Activated T-helper 1 cell treated with anti-CD3 and anti-CD28 coated beads, Interleukin-2, amount 50 U/mL, for 16 hours (primary cell): ENCODE measurements at places on chromosomes 13 and 19.
A peak's percentile ranks its signal among the peaks of the same experiment; 100 is the strongest.

DNA sequence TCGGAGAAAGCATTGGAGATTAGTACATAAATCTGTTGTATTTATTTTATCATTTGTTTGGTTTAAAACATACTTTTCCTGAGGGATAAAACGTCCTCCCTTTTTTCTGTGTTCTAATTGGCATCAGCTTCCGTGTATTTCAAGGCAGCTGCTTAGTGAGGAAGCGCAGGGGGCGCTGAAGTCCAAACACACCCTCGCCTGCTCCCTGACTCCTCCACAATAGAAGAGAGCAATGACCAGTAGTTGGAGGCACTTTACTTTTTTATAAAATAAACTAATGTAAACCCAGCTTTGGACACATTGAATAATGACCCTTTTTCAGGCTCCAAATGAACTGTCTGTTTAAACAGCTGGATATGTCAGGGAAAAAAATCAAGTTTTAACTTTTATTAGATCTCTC is 79.9 kb downstream of the RNASEH2B start:
- DNase-seq: no peak

- no peak for DNase-seq
These were observed 148.6 kb upstream of the ATXN8OS start for GRCh38 chr13:69959046-69959445.

DNA sequence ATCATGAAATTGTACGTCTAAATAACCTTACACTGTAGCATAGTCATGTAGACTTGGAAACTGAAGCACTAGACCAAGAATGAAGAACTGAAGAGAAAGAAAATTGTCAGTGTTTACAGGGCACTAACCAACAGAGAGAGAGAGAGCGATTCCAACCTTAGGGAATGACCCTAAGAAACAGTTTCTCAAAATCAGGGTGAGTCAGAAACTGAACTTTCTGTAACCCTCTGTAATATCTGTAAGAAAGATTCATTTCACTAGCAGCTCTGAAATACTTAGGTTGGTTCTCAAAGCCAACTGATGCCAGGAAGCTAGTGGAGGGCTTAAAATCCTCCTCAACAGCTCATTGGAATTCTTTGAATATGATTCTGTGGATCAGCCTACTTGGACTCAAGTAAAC is 936.9 kb downstream of the EFNB2 start:
- no peak for DNase-seq

- DNase-seq: no peak
These were observed 4.0 kb downstream of the GNA11 start for GRCh38 chr19:3098141-3098514.

- DNase-seq: no peak
These were observed 19.7 kb downstream of the ZNF714 start for GRCh38 chr19:21101521-21102242.

DNA sequence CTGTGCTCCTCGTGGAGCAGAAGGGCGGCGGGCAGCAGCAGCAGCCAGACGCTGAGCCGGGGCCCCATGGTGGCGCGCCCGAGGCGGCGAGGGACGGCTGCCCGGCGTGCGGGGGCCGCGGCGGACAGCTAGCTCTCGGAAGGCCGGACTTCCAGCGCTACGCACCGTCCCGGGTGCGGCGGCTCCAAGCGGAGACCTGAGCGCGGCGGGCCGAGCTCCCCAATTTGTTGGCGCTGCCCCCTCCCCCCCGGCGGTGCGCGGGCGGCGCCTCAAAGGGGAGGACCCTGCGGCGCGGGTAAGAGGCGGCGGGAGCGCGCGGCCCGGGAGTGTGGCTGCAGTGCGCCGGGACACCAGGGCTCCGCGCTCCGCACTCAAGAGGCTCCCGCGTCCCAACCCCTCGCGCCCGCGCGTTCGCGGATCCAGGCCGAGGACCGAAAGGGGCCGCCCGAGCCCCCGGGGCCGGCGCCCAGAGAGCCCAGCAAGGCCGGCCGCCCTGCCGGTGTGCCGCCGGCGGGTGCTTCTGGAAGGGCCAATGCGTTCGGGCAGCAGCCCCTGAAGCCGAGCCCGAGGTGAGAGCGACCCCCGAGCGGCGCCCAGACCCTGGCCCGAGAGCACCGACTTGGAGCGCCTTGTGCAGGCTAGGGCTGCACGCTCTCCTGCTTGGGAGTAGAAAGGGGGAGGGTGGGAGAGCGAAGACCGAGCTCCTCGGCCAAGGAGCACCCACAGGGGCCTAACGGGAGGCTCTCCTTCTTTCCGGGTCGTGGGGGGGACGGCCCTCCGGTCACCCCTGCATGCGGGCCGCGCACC is at the start of the genes COL4A1 and COL4A2:
TSS of gene COL4A1 (minus strand) at position 198 of the 807 bp plus-strand sequence. CDS start at position 68, 130 bp downstream.
TSS of gene COL4A2 (plus strand) at position 325 of the 807 bp plus-strand sequence. CDS start 620 bp downstream, outside the sequence.
- no peak for DNase-seq

- DNase-seq: no peak
These were observed 15.6 kb upstream of the DHRS12 start for GRCh38 chr13:51819544-51819943.

- DNase-seq: no peak
These were observed 294.2 kb downstream of the TDRD3 start for GRCh38 chr13:60691268-60691667.

- no peak for DNase-seq
These were observed 100.6 kb upstream of the PABPC3 start for GRCh38 chr13:24995225-24995804.

- DNase-seq: no peak
These were observed 104.4 kb downstream of the DOCK9 start for GRCh38 chr13:98873377-98874028.

DNA sequence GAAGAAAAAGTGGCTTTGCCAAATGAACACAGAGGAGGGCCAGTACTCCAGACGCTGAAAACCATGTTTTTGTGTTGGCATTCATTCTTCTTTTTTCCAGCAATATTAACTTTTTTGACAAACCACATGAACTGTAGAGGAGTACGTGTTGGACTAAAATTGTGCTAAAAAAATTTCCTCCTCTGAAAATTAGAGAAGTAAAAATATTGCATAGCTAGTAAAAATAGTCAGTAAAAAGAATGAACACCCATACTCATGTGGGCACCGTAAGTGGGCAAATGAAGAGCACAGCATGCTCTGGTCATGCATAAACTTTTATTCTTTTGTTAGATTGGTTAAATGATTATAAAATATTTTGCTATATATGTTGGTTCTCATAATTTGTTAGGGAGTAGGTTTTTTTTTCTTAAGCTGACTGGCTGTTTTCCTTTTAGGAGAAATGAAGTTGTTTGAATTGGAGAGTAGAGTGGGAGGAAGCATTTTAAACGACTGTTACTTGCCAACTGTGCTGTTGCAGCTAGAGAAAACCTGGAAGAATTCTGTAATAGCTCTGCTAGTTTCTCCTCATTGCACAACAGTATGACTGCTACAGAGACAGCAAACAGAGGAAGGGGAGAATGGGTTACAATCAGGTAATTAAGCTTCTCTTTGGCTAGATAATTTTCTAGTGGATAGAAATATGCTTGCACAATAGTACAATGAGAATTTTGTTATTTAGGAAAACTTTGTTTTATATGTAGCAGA is 222.4 kb downstream of the KCTD12 start:
- DNase-seq: no peak

DNA sequence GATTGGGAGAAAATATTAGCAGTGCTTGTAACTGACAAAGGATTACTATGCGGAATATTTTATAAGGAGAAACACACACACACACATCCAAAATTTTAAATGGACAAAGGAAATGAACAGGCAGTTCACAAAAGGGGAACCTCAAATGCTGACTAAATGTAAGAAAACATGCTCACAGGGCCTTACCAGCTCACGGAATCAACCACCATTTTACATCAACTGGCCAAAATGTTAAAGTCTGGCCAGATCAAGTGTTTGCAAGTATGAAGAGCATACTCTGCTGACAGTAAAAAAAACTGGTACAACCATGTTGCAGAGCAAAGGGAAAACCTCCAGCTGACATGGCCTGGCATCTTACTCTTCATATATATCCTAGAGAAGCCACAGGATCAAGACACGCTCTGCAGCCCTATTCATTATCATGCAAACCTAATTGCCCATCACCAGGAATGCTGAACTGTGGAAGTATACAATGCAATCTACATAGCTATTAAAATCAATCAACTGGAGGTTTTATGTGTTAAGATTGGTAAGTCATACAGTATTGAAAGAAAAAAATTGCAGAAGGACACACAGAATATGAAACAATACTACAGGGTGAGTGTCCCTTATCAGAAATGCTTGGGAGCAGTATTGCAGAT is 124.4 kb downstream of the RNF17 start:
- DNase-seq: no peak

GRCh38 chr19:3586127-3586626 is 899 bp downstream of the GIPC3 start:
- DNase-seq: peak; percentile 25

DNA sequence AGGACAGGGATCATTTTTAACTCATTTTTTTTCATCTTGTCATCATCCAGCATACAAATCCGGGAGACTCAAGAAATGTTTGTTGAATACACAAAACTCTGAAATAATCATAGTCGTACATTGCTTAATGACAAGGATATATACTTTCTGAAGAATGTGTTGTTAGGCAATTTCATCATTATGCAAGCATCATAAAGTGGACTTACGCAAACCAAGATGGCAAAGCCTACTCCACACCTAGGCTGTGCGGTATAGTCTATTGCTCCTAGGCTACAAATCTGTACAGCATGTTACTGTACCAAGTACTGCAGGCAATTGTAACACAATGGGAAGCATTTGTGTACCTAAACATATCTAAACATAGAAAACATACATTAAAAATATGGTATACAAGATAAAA is 264.1 kb downstream of the TSHZ3 start:
- DNase-seq: no peak

- DNase-seq: no peak
These were observed 473 bp upstream of the ITM2B start for GRCh38 chr13:48232420-48233045.

DNA sequence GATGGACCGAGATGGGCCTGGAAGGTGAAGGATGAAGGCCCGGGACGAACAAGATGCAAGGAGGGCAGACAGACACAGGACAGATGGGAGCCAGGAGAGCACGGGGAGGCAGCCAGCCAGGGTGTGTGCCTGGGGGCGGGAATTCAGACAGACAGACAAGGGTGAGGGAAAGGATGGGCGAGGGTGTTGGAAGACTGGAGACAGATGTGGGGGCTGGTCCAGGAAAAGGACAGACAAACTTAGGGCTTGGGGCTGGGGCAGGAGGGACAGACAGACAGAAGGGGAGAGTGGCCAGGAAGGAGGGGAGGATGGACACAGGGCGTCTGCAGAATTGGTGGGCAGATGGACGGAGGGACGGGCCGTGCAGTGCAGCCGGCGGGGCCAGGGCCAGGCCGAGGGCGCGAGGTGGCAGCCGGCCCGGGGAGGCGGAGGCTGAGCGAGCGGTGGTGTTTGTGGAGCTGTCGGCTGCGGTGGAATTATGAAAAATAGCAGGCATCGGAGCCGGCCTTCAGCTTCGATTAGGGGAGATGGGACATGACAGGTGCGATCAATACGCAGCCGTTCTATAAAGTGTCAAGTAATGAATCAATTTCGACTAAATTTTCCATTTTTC is 4.6 kb upstream of the ERFL start:
- no peak for DNase-seq

- DNase-seq: no peak
These were observed 20.3 kb downstream of the RFX1 start for GRCh38 chr19:13985771-13986347.

- no peak for DNase-seq
These were observed 599 bp downstream of the ZIC2 start for GRCh38 chr13:99982036-99982730.

- no peak for DNase-seq
These were observed 13.5 kb downstream of the PPP1R13L start for GRCh38 chr19:45391346-45391745.

DNA sequence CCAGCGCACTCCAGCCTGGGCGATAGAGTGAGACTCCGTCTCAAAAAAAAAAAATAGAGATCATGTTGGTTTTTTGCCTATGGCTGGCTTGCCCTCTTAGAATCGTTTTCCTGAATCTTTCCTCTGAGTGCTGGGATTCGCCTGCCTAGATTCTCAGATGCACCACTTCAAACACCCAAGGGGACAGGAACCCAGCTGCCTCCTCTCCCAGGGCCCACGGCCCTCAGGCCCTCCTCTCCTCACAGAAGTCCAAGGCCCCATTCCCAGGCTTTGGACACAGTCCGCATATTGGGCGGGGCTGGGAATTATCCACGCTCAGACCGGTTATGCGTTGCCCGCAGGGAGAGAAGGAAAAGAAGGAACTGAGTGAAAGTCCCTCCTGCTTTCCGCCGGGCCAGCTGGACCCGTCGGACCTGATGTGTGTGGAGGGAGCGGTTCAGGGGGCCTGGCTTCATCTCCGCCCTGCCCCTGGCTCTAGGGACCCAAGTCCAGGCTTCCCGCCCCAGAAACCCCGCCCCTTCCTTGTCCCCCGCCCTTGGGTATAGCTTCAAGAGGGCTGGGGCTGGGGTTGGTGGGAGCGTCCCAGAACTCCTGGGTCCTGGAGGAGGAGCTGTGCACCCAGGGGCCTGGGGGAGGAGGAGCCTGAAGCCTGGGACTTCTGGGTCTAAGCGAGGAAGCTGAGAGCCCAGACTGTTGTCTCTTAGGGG is 5.8 kb downstream of the PPFIA3 start:
- DNase-seq: no peak

DNA sequence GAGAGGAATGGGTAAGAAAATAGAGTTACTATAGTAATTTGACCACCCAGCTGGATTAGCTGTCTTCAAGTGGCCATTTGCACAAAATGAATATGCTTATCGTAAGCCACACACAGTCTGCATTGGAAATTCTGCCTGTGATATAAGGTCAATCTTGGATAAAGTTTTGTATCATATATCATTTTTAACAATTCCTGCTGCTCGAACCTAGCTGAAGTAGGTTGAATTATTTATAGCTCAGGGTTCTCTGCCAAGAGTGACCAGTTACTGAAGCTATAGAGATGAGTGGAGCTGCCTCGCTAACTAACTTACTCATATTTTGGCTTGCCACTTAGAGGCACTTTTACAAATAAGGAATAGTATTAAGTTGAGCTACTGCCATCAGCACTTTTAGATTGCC is 220.9 kb downstream of the RGCC start:
- DNase-seq: no peak

DNA sequence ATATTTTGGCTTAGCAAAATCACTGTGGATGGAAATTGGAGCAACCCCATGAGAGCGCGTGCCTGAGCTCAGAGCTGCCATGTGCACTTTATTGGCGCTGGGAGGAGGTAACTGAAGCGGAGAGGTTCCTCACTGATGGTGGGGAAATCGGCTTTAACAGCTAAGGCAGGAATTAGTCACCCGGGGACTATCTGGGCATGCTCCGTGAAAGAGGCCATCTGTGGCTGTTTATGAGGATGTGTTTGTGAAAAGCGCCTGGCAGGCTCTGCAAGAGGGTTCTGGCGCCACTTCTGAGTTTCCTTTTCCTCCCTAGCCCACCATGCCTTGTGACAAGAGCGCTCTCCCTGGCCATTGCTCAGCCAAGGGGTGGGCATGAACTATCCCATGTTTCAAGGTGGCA is 815.6 kb downstream of the UQCRFS1 start:
- no peak for DNase-seq

- DNase-seq: no peak
These were observed 15.5 kb upstream of the SERPINE3 start for GRCh38 chr13:51323824-51324511.
